IMR-90 (cell line): ENCODE measurements at places on chromosomes 5 and 9. TPM values are rescaled to one million over a fixed set of nuclear protein-coding genes. Genes with fewer than 3 reads are reported as not detected.

PCA3 gene
- total RNA-seq: not detected in 2 replicates

ANXA2R gene
- 1.3 and 1.4 TPM in 2 replicates for total RNA-seq

HNRNPK gene
- 422 and 601 TPM in 2 replicates for total RNA-seq

MOB3B gene
- under 0.01 TPM in 2 replicates for total RNA-seq

PCDHA11 gene
- under 0.01 TPM in 1 of 2 replicates, not detected in the other for total RNA-seq

FBP1 gene
- not detected in 2 replicates for total RNA-seq

PARP8 gene
- 8.2 and 8.6 TPM in 2 replicates for total RNA-seq

LCN9 gene
- not detected in 2 replicates for total RNA-seq

DNA sequence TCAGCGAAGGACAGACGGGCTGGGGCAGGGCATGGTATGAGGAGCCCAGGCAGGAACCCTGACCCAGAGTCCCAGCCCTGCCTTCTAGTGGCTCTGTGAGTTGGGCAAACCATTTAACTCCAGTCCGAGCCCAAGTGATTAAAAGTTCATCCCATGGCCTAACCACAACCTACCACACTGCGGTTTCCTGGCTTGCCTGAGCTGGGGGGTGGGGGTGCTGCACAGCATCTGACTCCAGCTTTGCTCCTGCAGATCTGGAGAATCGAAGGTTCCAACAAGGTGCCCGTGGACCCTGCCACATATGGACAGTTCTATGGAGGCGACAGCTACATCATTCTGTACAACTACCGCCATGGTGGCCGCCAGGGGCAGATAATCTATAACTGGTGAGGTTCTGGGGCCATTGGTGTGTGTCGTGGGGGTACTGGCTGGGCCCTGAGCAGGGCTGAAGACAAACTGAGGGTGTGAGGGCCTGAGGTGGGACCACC lies 49.0 kb downstream of the STOM start:
- H3K36me3 ChIP-seq: peaks cover 69% of the 10 kb centered on the region
- no peaks in the 10 kb centered on the region for H3K27me3 ChIP-seq
- peak overlapping the region; percentile 48 for H3K27ac ChIP-seq
- no peak for DNase-seq

- H3K4me1 ChIP-seq: no peaks in the 10 kb centered on the region
- peak; percentile 34 for DNase-seq
- H3K4me3 ChIP-seq: no peak overlapping the region
- H3K27ac ChIP-seq: no peak overlapping the region
Measured at GRCh38 chr5:65359981-65360380, 121.7 kb downstream of the ADAMTS6 start.

DNA sequence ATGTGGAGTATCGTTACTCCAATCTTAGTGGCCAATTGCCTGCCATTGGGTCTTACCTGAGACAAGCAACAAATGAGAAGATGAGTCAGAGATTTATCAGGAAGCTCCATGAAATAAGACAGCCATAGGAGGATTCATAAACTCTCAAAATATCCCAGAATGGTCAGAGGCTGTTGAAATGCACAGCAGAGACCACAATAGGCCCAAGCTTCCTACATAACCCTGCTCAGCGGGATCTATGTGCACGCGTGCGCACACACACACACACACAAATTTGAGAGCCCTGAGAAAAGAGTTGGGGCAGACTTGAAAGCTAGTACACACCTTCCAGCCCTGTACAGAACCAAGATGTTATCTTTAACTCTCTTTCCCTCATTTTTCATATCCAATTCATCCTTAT lies 9.8 kb downstream of the UIMC1 start:
- H3K4me3 ChIP-seq: no peak overlapping the region
- H3K27me3 ChIP-seq: no peaks in the 10 kb centered on the region
- no peak for DNase-seq
- H3K4me1 ChIP-seq: peaks cover 10% of the 10 kb centered on the region
- no peak overlapping the region for H3K27ac ChIP-seq

- no peaks in the 10 kb centered on the region for H3K27me3 ChIP-seq
- no peak for DNase-seq
- H3K4me1 ChIP-seq: no peaks in the 10 kb centered on the region
- no peak overlapping the region for H3K4me3 ChIP-seq
- no peak overlapping the region for H3K27ac ChIP-seq
- H3K36me3 ChIP-seq: no peaks in the 10 kb centered on the region
Measured at GRCh38 chr5:178483620-178484019, 106.6 kb downstream of the COL23A1 start.

DNA sequence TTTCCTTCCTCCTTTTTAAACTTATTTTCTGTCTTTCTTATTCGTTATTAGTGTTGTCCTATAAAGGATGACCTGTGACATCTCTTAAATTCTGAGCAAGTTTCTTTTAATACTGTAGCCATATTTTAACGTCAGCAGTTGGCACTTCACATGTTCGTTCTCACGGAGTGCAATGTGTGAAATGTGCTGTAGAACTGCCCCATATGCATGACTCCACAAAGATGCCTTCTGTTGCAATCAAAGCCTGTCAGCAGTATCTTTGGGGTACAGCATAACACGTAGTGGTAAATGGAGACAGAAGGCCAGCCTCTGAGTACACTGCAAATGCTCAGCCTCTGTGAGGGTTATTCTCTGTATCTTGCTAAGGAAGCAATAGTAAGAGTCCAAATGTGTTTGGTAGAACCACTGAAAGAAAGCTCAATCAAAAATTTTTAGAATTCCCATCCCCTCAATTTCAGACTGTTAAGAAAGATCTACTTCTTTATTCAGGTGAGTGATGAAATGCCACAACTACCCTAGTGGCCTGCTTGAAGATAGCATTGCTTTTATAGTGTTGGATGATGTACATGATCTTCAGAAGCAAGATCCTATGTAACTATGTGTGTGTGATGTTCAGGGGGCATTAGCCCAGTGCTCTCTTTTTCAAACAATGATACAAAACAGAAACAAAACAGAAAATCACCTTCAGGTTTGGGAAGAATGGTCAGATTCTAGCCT lies 277.7 kb downstream of the TMEM167A start:
- no peak for DNase-seq
- no peaks in the 10 kb centered on the region for H3K4me1 ChIP-seq
- no peak overlapping the region for H3K4me3 ChIP-seq

DNA sequence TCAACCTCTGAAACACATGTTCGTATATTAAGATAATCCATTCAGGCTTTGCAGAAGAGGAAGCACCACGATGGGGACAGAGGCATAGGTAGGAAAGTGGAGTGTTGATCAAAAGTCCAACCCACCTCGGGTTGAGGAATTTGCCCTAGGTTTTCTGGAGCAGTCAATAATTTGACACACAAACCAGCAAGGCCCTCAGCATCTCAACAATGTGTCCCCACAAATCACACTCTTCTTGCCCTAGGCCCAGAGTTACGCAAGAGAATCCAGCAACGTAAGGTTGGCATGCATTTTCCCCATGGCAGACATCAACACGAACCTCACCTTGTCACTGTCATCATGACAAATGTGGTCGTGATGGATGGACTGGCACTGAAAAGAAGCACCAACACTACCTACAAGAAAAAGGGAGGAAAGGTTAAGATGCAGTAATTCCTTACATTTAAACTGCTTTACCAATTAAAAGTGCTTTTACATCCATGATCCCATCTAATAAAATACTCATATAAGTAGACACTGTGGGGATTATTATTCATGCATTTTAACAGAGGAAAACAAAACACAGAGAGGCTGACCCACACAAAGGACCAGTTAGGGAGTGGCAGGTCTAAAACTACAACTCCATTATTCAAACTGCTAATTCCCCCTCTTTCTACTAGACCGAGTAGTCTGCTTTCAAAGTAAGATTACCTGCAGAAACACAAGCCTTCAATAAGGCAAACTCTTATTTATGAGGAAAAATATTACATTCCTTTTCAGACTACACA lies 24.4 kb upstream of the RNF38 start:
- no peak for DNase-seq
- H3K4me1 ChIP-seq: peaks cover 6% of the 10 kb centered on the region
- H3K27me3 ChIP-seq: no peaks in the 10 kb centered on the region
- no peak overlapping the region for H3K27ac ChIP-seq

GRCh38 chr9:128895556-128895955 lies 13.6 kb downstream of the LRRC8A start:
- no peak overlapping the region for H3K27ac ChIP-seq
- H3K27me3 ChIP-seq: no peaks in the 10 kb centered on the region
- no peak overlapping the region for H3K4me3 ChIP-seq
- H3K36me3 ChIP-seq: peaks cover 35% of the 10 kb centered on the region
- DNase-seq: no peak

- peak; percentile 9 for DNase-seq
- no peak within 1 kb of the TSS for H3K27ac ChIP-seq
- H3K4me3 ChIP-seq: no peak within 1 kb of the TSS
- H3K27me3 ChIP-seq: no peaks in the 10 kb centered on the region; the same call in 1 of the 2 replicates
Measured at GRCh38 chr5:79069488-79070349, at the start of the genes BHMT2 and DMGDH. Gene BHMT2, plus strand, starts transcription at chr5:79069767. Its CDS starts 16 bp downstream, at chr5:79069783. Gene DMGDH, minus strand, starts transcription at chr5:79069674. Its CDS starts 54 bp downstream, at chr5:79069620.

GRCh38 chr9:31500422-31500821 lies 884.0 kb upstream of the ACO1 start:
- H3K4me1 ChIP-seq: no peaks in the 10 kb centered on the region
- no peak overlapping the region for H3K27ac ChIP-seq
- DNase-seq: no peak
- H3K4me3 ChIP-seq: no peak overlapping the region
- H3K27me3 ChIP-seq: no peaks in the 10 kb centered on the region
- no peaks in the 10 kb centered on the region for H3K36me3 ChIP-seq

DNA sequence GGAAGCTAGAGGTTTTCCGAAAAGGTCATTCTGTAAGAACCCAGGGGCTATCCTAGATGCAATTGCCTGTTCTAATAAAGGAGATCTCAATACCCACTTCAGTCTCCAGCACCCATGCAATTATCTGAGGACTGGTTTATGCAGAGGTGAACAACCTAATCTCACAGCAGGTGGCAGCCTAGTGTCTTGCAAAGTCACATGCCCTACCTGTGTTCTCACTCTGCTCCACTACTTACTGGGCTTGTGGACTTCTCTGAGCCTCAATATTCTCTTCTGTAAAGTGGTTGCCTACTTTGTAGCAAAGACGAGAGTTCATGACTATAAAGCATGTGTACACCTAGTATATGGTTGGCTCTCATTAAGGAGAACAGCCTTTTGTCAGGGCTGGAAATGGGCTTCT lies 21.0 kb upstream of the ALDH1B1 start:
- no peaks in the 10 kb centered on the region for H3K36me3 ChIP-seq
- H3K4me1 ChIP-seq: no peaks in the 10 kb centered on the region
- H3K4me3 ChIP-seq: no peak overlapping the region
- no peak overlapping the region for H3K27ac ChIP-seq
- peak; percentile 27 for DNase-seq

DNA sequence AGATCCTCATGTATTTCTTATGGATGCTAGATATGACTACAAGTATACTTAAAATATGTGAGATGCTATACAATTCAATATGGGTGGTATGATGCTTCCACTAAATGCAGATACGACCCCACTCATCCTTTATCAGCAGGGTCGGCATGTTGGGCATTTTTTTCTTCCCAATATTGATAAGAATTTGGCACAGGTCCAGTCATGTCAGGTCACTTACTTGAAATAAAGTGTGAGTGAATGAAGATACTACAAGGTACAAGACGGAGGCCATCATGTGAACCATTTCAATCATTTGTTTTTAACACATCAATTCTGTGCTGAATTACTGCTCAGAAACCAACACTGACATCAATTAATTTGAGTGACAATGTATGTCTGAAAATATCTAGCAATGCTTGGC lies 146.9 kb upstream of the GNA14 start:
- H3K27me3 ChIP-seq: no peaks in the 10 kb centered on the region
- DNase-seq: no peak
- peaks cover 4% of the 10 kb centered on the region; the same call in 1 of the 2 replicates for H3K36me3 ChIP-seq
- H3K4me1 ChIP-seq: no peaks in the 10 kb centered on the region

GRCh38 chr9:134353539-134353938 lies 27.3 kb downstream of the RXRA start:
- peaks cover 5% of the 10 kb centered on the region; the same call in 1 of the 2 replicates for H3K36me3 ChIP-seq
- peaks cover 20% of the 10 kb centered on the region for H3K4me1 ChIP-seq
- H3K27me3 ChIP-seq: no peaks in the 10 kb centered on the region
- no peak for DNase-seq
- no peak overlapping the region for H3K4me3 ChIP-seq

DNA sequence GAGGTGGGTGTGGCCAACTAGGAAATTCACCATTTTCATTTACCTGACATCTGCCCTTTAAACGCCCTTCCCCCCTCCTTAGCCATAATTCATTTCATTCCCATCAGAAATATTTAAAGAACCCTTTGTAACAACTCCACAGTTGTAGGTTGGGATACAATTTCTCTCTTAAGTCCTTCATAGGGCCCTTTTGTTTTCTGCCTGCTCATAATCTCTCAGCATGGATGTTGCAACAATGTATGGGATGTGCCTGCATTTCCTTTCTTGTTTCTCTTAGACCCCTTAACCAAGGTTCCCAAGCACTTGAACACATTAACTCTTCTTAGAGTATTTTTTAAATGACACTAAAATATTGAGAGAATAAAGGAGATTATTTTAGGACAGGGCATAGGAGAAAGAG lies 51.7 kb upstream of the MYO10 start:
- no peak for DNase-seq
- H3K4me3 ChIP-seq: no peak overlapping the region
- H3K27ac ChIP-seq: no peak overlapping the region
- no peaks in the 10 kb centered on the region for H3K27me3 ChIP-seq
- H3K4me1 ChIP-seq: peaks cover 2% of the 10 kb centered on the region; the same call in 1 of the 2 replicates
- no peaks in the 10 kb centered on the region for H3K36me3 ChIP-seq

DNA sequence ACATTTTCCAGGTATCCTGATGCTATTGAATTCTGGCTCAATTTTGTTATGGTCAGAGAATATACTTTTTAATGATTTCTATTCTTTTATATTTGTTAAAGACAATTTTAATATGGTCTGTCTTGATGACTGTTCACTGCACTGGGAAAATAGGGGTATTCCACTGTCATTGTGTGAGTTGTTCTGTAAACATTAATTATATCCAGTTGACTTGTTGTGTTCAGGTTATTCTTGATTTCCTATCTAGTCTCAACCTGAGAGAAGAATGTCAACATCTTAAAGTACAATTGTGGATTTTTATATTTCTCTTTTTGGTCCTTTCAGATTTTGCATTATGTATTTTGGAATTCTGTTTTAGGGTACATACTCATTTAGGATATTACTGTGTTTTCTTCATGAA lies 59.9 kb upstream of the EXOC3 start:
- no peak overlapping the region for H3K4me3 ChIP-seq
- DNase-seq: no peak
- H3K27me3 ChIP-seq: no peaks in the 10 kb centered on the region
- H3K4me1 ChIP-seq: peaks cover 22% of the 10 kb centered on the region
- peaks cover 25% of the 10 kb centered on the region for H3K36me3 ChIP-seq
- H3K27ac ChIP-seq: no peak overlapping the region

- no peak for DNase-seq
- no peak overlapping the region for H3K27ac ChIP-seq
- no peaks in the 10 kb centered on the region for H3K4me1 ChIP-seq
- no peaks in the 10 kb centered on the region for H3K36me3 ChIP-seq
- H3K4me3 ChIP-seq: no peak overlapping the region
Measured at GRCh38 chr9:88362681-88363080, 25.6 kb upstream of the SPIN1 start.

- H3K4me3 ChIP-seq: no peak overlapping the region; the same call in 1 of the 2 replicates
- H3K36me3 ChIP-seq: peaks cover 8% of the 10 kb centered on the region
- peak overlapping the region; percentile 74 for H3K27ac ChIP-seq
- H3K27me3 ChIP-seq: no peaks in the 10 kb centered on the region
Measured at GRCh38 chr5:55303238-55303690, 4.2 kb downstream of the DHX29 start.

GRCh38 chr5:91670563-91670962 lies 287.4 kb upstream of the ARRDC3 start:
- no peaks in the 10 kb centered on the region for H3K27me3 ChIP-seq
- H3K36me3 ChIP-seq: no peaks in the 10 kb centered on the region
- no peak for DNase-seq
- no peaks in the 10 kb centered on the region for H3K4me1 ChIP-seq
- no peak overlapping the region for H3K27ac ChIP-seq
